ENCODE measurements at places on chromosomes 7 and 10. TPM values are rescaled to one million over a fixed set of nuclear protein-coding genes. Genes with fewer than 3 reads are reported as not detected.

The TAS2R38 gene
- not detected for polyA plus RNA-seq

The AMPH gene
- 2.4 TPM for polyA plus RNA-seq

The PPIA gene
- polyA plus RNA-seq: 8,825 TPM

The C10orf53 gene
- polyA plus RNA-seq: not detected

The NCF1 gene
- not detected for polyA plus RNA-seq

The PI4K2A gene
- 47.2 TPM for polyA plus RNA-seq

The FUOM gene
- 14.2 TPM for polyA plus RNA-seq

The NACAD gene
- 0.41 TPM for polyA plus RNA-seq

The CCL26 gene
- polyA plus RNA-seq: 1.5 TPM

The COL26A1 gene
- polyA plus RNA-seq: not detected

The PDE6C gene
- polyA plus RNA-seq: not detected

The SLC26A5 gene
- not detected for polyA plus RNA-seq

The ACBD7 gene
- 0.42 TPM for polyA plus RNA-seq

The PALD1 gene
- 0.41 TPM for polyA plus RNA-seq

The CNNM1 gene
- 1.0 TPM for polyA plus RNA-seq

The SPRN gene
- polyA plus RNA-seq: 1.2 TPM

The CYP3A7 gene
- polyA plus RNA-seq: 0.16 TPM

The FAM221A gene
- 1.5 TPM for polyA plus RNA-seq

The TMEM213 gene
- polyA plus RNA-seq: not detected

The IDI2 gene
- polyA plus RNA-seq: not detected

The PRKCQ gene
- 0.05 TPM for polyA plus RNA-seq

The PPP1R17 gene
- polyA plus RNA-seq: not detected

The ATG9B gene
- polyA plus RNA-seq: 0.03 TPM

The GIMAP1 gene
- not detected for polyA plus RNA-seq

The NAT16 gene
- not detected for polyA plus RNA-seq

The FXYD4 gene
- not detected for polyA plus RNA-seq

The PAPSS2 gene
- 175 TPM for polyA plus RNA-seq

The AS3MT gene
- polyA plus RNA-seq: 6.1 TPM

All from fibroblast of lung (primary cell).